ENCODE measurements at places on chromosomes 2 and 18. TPM values are rescaled to one million over a fixed set of nuclear protein-coding genes. Genes with fewer than 3 reads are reported as not detected.

Gene CNDP1
- 0.11 TPM for total RNA-seq

Gene LOXHD1
- total RNA-seq = 0.35 TPM

Gene MC4R
- not detected for total RNA-seq

Gene CACNB4
- total RNA-seq = 6.9 TPM

Gene MLPH
- 10.3 TPM for total RNA-seq

Gene DES
- total RNA-seq = 3.5 TPM

Gene CNGA3
- not detected for total RNA-seq
